ENCODE measurements at places on chromosomes 16 and 17.
A peak's percentile ranks its signal among the peaks of the same experiment; 100 is the strongest.

GRCh38 chr17:29331708-29332085 is 37.7 kb upstream of the NUFIP2 start:
- no peak for DNase-seq

GRCh38 chr17:50613007-50613992 is 21.4 kb upstream of the ABCC3 start:
- no peak for DNase-seq

DNA sequence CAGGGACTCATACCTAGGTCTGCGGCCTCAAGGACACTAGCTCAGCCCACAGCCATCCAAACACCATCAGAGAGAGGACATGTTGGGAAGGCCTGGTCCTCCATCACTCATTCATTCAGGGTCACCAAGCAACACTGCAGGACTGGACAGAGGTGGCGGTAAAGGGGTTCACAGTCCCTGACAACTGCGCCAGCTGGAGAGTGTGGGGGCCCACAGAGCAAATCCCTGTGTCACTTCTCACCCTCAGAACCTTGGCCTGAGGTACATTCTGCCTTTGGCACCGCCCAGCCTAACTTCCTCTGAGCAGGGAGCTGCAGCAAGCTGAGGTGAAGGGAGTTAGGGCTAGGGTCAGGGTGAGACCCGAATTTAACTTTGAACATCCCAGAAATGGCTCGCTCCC is 106.5 kb downstream of the COPRS start:
- DNase-seq = no peak

- no peak for DNase-seq
Observed at GRCh38 chr16:75235721-75236193, 15.7 kb downstream of the BCAR1 start.

DNA sequence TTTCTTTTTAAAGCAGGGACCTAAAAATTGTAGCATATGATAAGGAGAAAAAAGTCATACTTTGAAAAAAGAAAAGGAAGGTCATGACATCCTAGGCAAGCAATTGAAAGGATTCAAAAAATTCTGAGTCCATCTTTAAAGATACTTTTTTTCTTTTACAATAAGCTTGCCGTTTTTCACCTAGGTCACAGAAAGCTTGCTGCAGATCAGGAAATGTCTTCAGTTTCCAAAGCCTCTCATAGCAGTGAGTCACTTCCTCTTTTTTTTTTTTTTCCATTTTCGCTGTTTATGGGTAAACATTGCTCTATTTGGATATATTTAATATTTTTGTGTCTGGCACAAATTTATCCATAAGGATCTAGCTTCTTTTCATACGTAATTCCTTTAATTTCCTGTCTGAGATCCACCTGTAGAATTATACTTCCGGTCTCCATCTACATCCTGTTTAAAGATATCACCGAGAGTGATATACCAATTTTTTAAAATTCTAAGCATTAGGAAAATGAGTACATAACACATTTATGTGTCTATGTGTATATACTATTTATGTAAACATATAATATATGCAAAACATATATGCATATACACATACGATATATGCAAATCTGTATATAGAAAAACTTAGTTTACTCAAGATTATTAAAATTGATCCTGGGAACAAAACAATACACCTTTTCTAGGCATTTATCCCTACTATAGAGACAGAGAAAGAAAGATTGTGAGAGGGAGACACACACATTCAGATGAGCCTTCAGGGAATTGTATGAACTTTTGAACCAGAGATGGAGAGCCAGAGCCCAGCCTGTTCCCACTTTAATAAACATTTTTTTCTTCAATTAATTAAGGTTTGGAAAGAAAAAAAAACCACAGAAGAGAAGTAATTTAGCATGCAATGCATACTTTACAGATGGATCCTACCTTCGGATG is 134.4 kb downstream of the SKAP1 start:
- no peak for DNase-seq

DNA sequence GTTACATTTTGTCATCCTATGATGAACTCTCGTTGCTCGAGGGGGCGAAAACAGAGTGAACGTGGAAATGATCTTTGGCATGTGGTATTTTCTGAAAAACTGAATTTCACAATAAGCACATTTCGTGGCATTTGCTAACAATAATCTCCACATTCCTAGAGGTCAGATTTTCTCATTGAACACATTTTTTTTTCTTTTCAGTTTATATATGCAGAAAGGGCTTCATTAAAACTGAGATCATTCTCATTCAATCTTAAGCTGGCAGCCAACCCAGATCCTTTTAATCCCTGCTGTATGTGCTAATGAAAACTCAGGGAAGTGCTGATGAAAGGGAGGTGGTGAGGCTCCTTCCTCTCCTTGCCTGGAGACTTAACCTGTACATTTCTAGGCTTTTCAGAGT is 52.6 kb downstream of the PRKCA start:
- DNase-seq = no peak

- DNase-seq = peak; percentile 65
Observed at GRCh38 chr16:28879841-28880588, 1.7 kb downstream of the ATP2A1 start.

DNA sequence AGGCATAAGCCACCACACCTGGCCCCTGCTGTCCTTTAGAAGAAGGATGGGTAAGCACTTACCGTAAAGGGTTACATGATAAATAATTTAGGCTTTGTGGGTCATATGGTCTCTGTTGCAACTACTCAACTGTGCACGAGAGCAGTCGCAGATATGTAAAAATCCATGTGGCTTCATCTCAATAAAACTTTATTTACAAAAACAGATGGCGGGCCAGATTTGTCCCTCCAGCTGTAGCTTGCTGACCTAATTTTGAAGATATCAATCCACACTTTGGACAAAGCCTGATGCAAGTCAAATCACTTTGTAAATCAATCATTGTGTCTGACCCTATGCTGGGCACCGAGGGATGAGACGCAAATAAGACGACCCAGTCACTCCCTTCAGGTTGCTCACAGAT is 12.1 kb downstream of the TEKT5 start:
- DNase-seq = no peak

GRCh38 chr17:41020336-41020735 is 6.7 kb downstream of the KRTAP1-5 start:
- DNase-seq = no peak

DNA sequence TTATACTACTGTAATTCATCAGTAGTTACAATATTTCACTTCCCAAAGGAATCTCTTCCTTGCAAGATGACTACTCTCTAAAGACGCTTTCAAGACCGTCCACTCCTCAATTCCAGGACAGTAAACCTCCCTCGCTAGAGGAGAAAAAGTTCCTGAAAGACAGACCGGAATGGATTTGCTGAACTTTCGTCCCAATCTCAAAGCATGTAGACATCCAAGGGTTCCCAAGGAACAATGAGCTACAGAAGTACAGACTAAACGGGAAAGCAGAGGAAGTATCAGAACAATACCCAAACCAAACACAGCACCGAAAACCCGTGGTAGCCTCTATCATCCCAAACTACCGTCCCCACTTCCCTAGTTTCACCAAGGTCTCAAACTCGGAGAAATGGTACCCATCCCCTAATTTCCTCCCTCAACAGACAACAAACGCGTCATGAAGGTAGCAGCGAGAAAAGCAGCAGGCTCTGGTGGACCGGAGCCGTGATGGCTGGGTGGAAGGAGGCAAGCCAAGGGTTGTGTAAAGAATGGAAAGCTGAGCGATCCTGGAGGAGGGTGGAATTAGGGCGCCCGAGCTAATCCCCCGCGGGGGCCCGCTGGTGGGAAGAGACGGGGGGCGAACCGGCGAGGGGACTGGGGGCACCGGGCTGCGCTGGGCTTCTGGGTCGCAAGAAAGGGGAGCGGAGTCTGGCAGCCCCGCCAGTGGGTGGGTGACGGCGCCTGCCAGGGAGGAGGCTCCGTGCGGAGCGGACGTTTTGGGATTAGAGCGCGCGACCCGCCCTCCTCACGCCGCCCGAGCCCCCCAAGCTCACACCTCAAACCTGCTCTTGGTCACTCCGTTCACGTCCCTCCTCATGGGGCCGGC is 647 bp downstream of the FBXL20 start:
- DNase-seq = no peak

DNA sequence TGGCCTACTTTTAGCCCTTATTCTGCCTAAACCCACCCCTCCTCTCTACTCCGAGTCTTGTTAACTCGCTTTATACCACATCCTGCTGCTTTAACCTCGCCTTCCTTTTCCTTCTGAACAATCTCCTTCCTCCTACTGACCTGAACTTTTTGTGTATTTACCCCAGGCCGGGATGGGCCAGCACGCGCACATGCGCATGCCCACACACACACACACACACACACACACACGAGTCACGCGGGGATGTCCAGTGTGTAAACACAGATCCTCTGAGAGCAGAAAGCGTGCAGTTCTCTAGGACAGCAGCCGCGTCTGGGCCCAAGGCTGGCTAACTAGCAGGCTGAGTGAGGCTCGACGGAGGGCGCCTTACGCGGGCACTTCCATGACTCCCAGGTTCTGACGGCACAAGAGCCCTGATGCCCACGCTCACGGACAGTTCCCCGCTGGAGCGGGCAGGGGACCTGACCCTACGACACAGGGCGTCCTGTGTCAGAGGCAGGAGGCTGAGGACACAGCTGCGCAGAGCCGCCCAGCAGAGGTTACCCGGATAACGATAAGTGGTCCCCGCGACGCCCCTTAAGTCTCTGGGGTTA is 610 bp downstream of the PIK3R5 start:
- DNase-seq = no peak

- DNase-seq = no peak
Observed at GRCh38 chr16:49338611-49339265, 34.9 kb upstream of the C16orf78 start.

- DNase-seq = no peak
Observed at GRCh38 chr16:51707666-51708065, 556.6 kb upstream of the SALL1 start.

DNA sequence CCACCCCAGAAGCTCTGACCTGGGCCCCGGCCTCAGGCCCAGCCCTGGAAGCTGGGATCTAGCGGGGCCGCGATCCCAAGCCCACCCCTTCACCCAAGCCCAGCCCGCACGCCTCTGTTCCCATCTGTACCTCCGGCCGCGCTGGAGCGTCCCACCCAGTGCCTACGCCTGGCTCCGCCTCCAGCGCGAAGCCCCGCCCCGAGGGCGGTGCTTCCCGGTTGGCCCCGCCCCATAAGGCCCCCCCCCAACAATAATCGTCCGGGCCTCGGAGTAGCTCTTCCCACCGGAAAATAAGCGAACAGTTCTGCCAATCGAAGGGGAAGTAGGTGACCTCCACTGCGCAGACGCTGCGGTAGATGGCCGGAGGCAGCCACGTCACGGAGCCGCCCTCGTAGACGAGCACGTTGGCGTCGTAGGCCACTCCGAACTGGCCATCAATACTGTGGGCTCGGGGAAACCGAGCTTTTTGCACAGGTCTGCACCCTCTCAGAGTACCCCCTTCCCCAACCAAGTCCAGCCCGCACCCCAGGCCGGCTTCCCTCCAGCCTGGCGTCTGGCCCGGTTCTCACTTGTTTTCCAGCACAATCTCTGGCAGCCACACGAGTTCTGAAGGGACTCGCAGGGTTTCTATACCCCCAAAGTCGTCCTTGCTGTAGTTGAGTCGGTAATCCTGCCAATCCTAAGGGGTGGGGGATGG is 1.1 kb downstream of the CHRNE start:
- no peak for DNase-seq

GRCh38 chr17:1137465-1137894 is 42.3 kb downstream of the ABR start:
- DNase-seq = no peak

DNA sequence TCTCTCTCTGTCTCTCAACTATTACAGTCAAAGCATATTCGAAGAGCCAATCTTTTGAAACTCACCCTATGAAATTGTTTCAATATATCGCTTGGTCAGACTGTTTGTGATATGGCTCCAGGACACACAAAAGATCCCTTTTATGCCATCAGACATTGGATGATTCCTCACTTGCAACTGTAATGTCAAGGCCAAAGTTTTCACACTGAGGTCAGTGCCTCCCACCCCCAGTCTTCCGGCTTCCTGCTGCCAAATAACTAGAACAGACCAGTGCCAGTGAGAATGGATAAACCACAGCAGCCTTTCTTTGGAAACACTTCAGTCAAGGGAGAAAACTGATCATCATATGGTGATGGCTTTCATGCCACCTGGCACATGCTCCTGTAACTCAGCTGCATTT is 321.9 kb upstream of the ZFHX3 start:
- DNase-seq = no peak

DNA sequence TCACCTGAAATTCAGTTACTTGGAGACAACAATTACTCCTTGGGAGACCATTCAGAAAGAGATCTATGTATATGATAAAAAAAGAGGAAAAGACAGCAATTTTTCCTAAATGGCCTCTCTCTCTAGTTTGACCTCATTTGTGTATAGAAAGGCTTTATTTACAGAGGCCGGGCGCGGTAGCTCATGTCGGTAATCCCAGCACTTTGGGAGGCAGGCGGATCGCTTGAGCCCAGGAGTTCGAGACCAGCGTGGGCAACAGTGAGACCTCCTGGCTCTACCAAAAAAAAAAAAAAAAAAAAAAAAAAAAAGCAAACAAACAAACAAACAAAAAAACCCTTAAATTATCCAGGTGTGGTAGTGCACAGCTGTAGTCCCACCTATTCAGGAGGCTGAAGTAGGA is 20.7 kb downstream of the GRB2 start:
- DNase-seq = no peak

GRCh38 chr16:66923866-66924265 is 1.5 kb downstream of the RRAD start:
- DNase-seq = no peak

GRCh38 chr17:74522381-74523105 is 8.7 kb downstream of the CD300LB start:
- no peak for DNase-seq

DNA sequence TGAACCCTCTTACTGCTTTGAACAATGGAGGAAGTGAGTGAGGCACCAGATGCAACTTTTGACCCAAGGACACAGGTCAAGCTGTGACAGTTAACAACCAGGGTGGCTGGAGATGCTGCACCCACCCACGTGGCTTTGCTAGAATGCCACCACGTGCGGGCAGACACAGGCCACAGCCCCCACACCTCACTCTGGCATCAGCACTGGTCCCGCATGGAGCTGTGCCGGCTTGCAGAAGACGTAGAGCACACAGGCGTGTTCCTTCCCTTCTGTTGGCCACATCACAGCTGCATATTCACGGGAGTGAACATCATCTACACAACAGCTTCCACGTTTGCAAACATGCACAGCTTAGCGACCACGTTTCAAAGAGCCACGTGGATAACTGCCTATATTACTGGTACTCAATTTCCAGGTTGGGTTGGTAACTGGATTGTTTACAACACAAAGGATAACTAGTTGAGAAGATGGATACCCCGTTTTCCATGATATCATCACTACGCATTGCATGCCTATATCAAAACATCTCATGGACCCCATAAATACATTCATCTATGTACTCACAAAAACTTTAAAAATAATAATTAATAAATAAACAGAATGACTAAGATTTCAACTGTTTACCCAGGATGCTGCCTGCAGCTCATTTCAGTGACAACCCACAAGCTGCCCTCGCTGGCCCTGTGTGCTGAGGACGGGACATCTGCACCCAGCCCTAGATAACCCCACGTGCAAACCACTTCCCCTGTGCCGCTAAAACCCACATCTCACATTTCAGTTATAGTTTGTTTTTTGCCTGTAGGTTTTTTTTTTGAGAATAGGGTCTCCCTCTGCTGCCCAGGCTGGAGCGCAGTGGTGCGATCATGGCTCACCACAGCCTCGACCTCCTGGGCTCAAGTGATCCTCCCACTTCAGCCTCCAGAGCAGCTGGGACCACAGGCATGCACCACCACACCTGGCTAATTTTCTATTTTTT is 132.0 kb downstream of the ANKRD11 start:
- no peak for DNase-seq

All from NCI-H2081 (cell line).